IPS-NIHi11 (cell line): ENCODE measurements at places on chromosomes 3 and 15.

- no peak for DNase-seq
Observed at GRCh38 chr15:57026016-57026592, 107.7 kb downstream of the TCF12 start.

- no peak for DNase-seq
Observed at GRCh38 chr15:99732124-99732750, 1.0 kb downstream of the LYSMD4 start.

DNA sequence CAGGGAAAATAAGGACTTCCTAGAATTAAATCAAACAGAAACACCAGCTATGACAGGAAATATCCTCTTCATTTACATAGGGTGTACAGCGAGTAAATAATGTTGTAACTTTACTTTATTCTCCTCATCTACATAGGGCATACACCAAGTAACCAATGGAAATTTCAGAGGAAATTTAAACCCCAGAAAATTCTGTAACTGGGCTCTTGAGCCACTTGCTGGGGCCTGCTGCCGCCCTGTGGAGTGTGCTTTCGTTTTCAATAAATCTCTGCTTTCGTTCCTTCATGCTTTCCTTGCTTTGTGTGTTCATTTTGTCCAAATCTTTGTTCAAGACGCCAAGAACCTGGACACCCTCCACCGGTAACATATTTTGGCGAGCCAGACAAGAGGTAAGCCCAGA, 990.4 kb upstream of the CADM2 start:
- no peak for DNase-seq

- no peak for DNase-seq
Observed at GRCh38 chr3:44966795-44967278, 9.1 kb downstream of the ZDHHC3 start.

DNA sequence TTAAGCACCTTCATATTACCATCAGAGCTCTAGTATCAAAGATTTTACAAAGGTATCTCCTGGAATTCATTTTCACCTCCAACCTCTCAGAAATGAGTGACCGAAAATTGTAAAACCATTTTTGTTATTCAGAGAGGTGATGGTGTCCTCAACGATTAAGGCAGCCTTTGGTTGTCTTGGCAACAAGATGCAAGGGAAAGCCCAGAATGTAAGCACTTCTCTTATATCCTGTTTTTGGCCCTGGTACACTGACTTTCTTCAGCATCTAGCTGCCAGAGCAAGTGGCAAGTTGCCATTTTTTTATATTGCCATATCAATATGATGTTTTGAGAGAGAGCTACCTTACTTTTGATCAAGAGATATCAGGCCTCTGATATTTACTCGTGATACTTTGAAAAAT, 384.9 kb upstream of the NECTIN3 start:
- peak; percentile 18 for DNase-seq

- no peak for DNase-seq
Observed at GRCh38 chr3:9468460-9468859, 71.0 kb downstream of the SETD5 start.

- no peak for DNase-seq
Observed at GRCh38 chr3:44981220-44981619, 5.2 kb downstream of the EXOSC7 start.

DNA sequence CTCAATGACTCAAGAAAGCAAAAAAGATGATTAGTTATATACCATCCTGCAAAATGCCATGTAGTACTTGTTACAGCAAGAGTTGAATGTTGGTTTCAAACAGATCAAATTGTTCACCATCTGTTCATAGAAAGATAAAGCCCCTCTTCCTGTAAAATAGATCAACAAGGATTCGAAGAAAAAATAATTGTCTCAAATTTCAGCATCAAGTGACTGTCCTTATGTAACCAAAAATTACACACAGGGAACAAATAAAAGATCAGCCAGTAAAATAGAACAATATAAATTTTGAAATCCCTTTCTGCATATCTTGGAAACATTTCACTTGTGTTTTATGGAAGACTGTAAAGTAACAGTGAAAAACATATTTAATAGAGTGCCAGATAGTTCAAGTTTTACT, 165.1 kb upstream of the STAC start:
- no peak for DNase-seq

- DNase-seq = peak; percentile 43
Observed at GRCh38 chr3:112293368-112294321, at the start of gene SLC9C1. TSS of gene SLC9C1 (minus strand) at chr3:112294216. CDS start at chr3:112286791, 7,425 bp downstream.

- no peak for DNase-seq
Observed at GRCh38 chr15:76105391-76105790, 45.6 kb downstream of the TMEM266 start.

DNA sequence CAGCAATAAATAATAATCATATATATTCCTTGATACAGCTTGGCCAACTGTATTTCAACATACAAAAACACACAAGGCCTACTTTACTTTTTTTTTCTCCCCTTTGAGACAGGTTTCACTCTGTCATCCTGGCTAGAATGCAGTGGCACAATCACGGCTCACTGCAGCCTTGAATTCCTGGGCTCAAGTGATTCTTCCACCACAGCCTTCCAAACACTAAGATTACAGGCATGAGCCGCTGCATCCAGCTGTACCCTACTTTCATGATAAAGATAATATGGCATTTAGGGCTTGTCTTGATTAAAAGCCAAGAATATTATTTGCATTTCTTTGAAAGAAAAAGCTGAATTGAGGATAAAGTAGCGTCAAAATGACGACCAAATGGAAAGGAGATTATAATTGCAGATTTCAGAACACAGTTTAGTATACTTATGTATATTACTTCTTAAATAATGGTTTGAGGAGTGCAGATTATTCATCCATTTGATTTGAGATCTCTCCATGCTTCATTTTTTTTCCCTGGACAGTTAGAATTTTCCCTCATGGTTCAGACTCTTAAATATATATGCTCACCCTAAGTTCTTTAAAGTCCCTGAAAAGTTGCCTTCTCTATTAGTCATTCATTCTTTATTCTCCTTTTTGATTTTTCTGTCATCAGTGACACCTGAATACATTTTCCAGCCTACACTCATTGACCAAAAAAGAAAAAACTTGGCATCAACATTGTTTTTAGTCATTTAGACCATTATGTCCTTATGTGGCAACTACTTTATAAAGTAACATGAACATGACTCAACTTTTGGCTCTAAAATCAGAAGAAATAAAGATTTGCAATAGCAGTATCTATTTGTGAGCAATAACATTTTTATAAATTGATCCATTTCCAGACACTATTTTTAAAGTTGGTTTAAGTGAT, 48.5 kb upstream of the MLF1 start:
- no peak for DNase-seq

GRCh38 chr15:94004697-94005096, 226.7 kb upstream of the MCTP2 start:
- no peak for DNase-seq

GRCh38 chr15:61480863-61481262, 251.8 kb upstream of the RORA start:
- DNase-seq = no peak

- DNase-seq = no peak
Observed at GRCh38 chr15:53576841-53577240, 182.6 kb downstream of the WDR72 start.

DNA sequence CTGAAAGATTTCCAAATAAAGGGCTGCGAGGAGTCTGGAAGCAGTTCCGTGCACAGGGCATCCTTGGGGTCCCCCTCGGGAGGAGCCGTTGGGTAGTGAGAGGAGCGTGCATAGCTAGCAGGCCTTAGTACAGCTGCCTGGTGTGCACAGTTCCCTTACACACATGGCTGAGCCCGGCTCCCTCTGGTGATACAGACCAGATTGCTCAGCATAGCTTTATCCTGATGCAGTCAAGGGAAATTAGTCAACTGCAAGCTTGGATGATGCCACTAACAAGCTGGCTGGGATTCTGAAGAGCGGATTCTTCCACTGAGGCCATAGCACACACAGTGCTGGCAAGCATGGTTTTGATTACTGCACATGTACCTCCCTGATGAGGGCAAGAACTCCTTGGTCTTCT, 349.4 kb downstream of the LRTM1 start:
- no peak for DNase-seq

DNA sequence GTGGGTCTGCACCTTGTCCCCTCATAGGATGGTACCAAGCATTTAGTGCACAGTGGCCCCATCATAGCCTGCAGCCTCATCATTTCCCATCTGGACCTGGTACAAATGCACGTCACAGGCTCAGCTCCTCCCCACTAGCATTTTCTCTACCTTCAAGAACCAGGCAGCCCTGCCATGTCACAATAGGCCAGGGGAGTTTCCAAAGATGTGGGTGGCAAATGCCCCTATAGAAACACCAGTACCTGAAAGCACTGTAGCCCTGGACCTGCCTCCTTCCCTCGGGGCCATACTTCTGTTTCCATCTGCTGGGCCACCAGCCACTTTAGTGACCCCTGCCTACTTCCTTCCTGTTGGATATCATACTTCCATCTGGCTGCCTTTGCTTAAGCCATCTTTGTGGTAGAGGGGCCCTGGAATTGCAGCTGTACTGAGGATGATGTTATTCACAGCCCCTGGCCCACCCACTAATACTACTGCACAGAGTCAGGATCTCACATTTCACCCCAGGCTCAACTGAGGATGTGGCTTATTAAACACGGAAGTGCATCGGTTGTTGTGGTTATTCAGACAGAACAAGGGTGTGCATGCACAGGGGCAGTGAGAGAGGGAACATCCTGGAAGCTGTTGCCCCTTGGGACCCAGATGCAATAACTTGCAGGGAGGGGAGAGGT, 3.8 kb downstream of the TCTA start:
- no peak for DNase-seq

DNA sequence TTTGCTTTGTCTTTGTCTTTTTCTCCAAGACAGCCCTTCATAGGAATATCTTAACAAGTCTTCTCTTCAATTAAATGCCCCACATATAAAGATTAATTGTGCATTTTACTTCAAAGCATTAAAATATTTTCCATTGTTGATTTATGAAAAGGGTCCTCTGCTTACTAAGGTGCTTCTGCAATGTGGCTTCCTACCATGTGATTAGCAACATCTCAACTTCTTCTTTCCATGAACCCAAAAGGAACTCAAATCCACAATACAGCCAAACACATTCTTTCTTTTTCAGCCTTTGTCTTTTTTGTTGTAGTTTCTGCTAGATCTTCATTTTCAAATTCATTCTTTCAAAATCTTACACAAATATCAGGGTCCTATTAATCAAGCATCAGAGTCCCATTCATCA, 309.2 kb downstream of the NSUN3 start:
- DNase-seq = no peak

- DNase-seq = no peak
Observed at GRCh38 chr15:37140531-37141058, 40.2 kb upstream of the MEIS2 start.

DNA sequence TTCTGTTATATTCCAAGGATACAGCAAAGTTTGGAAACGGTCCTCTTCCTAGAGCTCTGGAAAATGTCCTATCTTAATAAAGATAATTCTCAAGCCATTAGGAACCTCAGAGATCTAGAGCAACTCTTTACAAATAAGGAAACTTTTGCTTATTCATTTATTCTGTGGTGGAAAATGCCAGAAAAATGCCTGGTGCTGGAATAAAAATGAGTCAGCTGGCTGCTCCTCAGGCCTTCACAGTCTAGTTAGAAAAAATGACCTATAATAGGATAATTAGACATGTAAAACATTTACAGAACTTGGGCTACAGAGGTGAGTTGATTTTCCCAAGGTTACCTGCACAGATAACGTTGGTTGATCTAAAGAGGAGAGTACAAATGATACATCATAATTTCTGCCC, 372.5 kb downstream of the NLGN1 start:
- DNase-seq = no peak

- no peak for DNase-seq
Observed at GRCh38 chr3:172513488-172513887, 9.7 kb downstream of the TNFSF10 start.

- no peak for DNase-seq
Observed at GRCh38 chr15:65373163-65373651, 4.6 kb downstream of the IGDCC3 start.

GRCh38 chr3:70800951-70801350, 488.5 kb upstream of the MDFIC2 start:
- no peak for DNase-seq

GRCh38 chr3:32021748-32022147, 40.2 kb downstream of the ZNF860 start:
- no peak for DNase-seq

DNA sequence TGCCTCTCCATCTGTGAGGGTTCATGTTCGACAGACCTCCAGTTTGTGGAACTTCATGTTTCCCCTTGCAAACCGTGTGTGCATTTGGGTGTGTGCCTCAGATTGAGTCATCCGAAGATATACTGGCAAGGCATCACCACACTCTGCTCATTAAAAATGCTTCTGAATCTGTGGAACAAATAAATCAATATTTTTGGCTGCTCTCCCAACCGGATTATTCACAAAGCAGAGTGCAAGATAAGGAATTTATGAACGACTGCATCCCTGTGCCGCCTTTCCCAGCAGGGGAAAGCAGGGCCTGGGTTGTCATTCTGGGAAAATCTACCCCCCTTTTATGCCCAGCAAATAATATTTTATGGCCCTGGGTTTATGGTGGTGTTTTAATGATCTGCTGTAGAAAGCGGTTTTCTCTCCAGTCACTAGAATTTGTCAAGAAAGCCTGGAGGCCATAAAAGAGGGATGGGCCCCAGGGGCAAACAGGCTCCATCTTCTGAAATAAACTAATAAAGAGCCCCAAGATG, 4.2 kb upstream of the WNT5A start:
- no peak for DNase-seq

GRCh38 chr3:184595726-184596125, 34.1 kb downstream of the EPHB3 start:
- DNase-seq = no peak

DNA sequence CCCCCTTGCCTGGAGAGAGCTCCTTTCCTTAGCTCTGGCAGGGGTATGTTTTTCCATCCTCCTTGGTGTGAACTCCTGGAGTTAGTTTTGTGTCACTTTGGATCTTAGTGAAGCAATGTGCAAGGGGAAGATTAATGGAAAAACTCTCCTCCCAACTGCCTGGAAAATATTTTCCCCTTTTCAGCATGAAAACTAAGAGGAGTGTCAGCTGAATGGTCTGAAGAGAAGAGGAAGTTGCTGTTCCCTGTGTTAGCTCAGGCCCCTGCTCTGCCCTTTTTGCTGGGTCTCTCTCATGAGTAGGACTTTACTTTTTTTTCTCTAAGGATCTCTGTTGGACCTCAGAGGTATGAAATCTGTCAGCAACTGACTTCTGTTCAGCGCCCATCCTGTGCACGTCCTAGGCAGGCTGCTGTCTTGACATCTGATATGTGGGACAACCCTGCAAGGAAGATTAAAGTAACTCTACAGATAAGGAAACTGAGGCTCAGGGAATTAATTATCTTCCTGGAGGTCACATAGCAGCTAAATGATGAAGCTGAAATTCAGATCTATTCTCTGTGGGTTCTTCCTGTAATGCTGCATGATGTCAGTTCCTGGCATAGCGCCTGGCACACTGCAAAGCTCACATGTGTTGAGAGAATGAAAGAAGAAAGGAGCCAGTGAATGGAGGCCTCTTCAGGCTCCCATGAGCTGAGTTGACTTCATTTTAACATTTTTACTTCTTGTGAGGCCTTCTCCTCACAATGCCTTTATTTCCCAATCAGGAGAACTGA, 109.7 kb upstream of the GALNT15 start:
- no peak for DNase-seq
